ENCODE measurements at places on chromosomes 5 and 9. TPM values are rescaled to one million over a fixed set of nuclear protein-coding genes. Genes with fewer than 3 reads are reported as not detected.

Gene HTR1A
- total RNA-seq = not detected

Gene NSA2
- total RNA-seq = 63.8 TPM

Gene PCDHB5
- total RNA-seq = 5.1 TPM

Gene NEUROG1
- not detected for total RNA-seq

Gene ACSL6
- total RNA-seq = 14.5 TPM

- H3K27ac ChIP-seq = no peak overlapping the region
- DNase-seq = peak; percentile 9
- H3K4me3 ChIP-seq = no peak overlapping the region
Measured at GRCh38 chr9:110186254-110186653, 21.7 kb downstream of the C9orf152 start.

GRCh38 chr9:79028101-79028500 lies 543.7 kb upstream of the TLE4 start:
- H3K27me3 ChIP-seq = no peaks in the 10 kb centered on the region
- H3K36me3 ChIP-seq = no peaks in the 10 kb centered on the region
- no peaks in the 10 kb centered on the region for H3K4me1 ChIP-seq
- H3K4me3 ChIP-seq = no peak overlapping the region
- no peak for DNase-seq
- no peak overlapping the region for H3K27ac ChIP-seq

GRCh38 chr5:37696190-37697021 lies 143.4 kb downstream of the GDNF start:
- H3K4me3 ChIP-seq = no peak overlapping the region
- H3K36me3 ChIP-seq = no peaks in the 10 kb centered on the region
- H3K27me3 ChIP-seq = no peaks in the 10 kb centered on the region
- H3K27ac ChIP-seq = no peak overlapping the region
- DNase-seq = no peak

GRCh38 chr5:78974601-78975000 lies 10.5 kb downstream of the ARSB start:
- peaks cover 8% of the 10 kb centered on the region for H3K4me1 ChIP-seq
- H3K4me3 ChIP-seq = no peak overlapping the region

Data from adrenal gland (tissue), 19 donors.